NCI-H146 (cell line): ENCODE measurements at places on chromosomes 4 and X.

GRCh38 chr4:145823743-145824142 is 114.9 kb downstream of the ZNF827 start:
- DNase-seq: no peak

- no peak for DNase-seq
Measured at GRCh38 chr4:137206781-137207180, 325.5 kb downstream of the PCDH18 start.

DNA sequence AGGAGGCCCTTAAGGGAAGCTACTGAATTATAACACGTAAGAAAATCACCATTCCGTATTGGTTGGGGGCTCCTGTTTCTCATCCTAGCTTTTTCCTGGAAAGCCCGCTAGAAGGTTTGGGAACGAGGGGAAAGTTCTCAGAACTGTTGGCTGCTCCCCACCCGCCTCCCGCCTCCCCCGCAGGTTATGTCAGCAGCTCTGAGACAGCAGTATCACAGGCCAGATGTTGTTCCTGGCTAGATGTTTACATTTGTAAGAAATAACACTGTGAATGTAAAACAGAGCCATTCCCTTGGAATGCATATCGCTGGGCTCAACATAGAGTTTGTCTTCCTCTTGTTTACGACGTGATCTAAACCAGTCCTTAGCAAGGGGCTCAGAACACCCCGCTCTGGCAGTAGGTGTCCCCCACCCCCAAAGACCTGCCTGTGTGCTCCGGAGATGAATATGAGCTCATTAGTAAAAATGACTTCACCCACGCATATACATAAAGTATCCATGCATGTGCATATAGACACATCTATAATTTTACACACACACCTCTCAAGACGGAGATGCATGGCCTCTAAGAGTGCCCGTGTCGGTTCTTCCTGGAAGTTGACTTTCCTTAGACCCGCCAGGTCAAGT is 6.9 kb upstream of the MSANTD1 start:
- DNase-seq: no peak

DNA sequence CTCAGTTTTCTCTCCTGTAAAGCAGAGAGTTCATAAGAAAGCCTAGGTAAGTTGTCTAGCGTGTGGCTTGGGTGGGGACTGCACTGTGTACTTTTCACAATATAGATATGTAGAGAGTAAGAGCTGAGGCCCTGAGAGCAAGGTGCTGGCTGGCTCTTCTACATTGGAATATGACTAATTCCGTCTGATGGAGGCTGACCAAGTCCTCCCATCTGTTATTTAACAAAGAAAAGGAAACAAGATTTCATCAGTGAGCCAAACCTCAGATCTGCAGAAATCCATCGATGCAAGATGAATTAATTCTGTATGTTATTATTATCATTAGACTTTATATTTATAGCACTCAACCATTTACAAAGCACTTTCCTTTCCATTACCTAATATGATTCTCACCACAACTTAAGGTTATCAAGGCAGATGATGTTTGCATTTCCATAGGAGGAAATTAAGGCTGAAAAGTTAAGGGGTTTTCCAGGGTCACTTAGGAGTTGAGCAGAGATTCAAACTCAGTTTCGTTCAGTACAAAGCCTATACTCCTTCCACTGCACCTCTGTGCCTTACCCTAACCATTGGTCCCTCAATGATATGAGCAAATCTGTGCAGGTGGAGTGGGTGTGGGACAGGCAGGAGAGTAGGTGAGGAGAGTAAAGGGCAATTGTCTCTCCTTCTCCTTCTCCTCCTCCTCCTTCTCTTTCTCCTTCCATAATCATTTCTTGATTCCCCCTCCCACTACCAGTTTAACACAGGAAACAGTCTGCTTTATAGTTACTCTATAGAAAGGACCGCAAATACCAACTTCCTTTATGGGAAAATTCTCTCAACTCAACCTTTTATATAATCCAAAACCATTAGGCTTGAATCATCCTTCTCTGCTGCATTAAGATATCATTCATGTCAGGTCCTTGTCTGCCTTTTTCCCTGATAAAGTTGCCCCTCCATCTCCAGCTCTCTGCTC is 27.6 kb upstream of the SRD5A3 start:
- DNase-seq: no peak

- no peak for DNase-seq
Measured at GRCh38 chr4:188839704-188840103, 700.5 kb downstream of the TRIML1 start.

DNA sequence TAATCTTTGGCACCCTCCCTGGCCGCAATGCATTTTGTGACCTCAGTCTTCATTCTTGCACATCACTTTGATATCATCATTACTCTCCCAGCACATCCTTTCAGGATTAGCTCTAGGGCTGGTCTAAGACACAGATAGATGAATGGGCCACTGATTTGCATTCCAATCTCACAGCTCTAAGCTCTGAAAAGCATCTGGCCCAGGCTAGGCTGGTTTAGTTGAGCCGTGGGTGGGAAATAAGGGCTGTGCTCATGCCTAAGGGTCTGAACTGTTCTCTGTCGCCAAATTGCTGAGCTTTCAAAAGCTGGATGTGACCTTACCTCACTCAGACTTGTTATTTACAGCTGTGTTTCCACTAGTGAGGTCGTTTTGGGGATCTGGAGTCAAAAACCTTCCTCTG is 30.0 kb upstream of the SLC9A7 start:
- DNase-seq: no peak

DNA sequence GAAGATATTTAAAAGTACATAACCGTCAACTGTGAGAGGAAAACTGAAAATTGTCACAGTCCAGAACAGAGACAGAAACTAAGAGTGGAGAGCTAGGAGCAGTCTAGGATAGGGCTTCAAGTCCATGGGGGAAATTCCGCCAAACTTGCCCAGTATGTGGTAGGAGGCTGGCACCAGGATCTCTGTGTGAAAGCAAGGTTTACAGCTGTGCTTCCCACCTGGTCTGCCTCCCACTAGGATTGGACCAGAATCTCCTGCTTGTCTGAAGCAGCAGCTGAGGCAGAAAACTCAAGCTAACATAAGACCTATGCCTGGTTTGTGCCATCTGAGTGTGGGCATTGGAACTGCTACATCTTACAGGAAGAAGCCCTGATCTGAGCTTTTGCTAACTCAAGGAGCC is 18.6 kb upstream of the FHL1 start:
- no peak for DNase-seq

DNA sequence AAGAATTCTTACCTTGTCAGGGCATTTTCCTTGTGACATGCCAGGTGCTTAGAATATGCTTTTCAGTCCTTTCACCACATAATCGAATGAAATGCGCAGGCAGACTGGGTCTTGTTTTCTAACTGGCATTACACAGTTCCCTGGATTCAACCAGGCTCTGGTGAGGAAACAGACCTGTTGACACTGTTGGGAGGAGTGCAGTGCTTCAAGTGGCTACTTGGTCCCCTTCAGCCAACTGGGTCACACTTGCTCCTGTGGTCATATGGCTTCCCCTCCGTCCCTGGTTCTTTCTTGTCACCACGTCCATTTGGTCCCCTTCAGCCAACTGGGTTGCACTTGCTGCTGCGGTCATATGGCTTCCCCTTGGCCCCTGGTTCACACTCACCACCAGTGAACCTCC is 9.7 kb downstream of the SMIM20 start:
- DNase-seq: no peak

- DNase-seq: no peak
Measured at GRCh38 chr4:66017671-66018070, 347.4 kb upstream of the EPHA5 start.

- DNase-seq: no peak
Measured at GRCh38 chr4:64334964-64335363, 74.3 kb downstream of the TECRL start.

- no peak for DNase-seq
Measured at GRCh38 chr4:37725718-37726117, 39.5 kb upstream of the RELL1 start.

- DNase-seq: no peak
Measured at GRCh38 chrX:50448565-50448964, 22.1 kb downstream of the DGKK start.

GRCh38 chr4:135917011-135917410 is 1615.3 kb downstream of the PCDH18 start:
- no peak for DNase-seq

DNA sequence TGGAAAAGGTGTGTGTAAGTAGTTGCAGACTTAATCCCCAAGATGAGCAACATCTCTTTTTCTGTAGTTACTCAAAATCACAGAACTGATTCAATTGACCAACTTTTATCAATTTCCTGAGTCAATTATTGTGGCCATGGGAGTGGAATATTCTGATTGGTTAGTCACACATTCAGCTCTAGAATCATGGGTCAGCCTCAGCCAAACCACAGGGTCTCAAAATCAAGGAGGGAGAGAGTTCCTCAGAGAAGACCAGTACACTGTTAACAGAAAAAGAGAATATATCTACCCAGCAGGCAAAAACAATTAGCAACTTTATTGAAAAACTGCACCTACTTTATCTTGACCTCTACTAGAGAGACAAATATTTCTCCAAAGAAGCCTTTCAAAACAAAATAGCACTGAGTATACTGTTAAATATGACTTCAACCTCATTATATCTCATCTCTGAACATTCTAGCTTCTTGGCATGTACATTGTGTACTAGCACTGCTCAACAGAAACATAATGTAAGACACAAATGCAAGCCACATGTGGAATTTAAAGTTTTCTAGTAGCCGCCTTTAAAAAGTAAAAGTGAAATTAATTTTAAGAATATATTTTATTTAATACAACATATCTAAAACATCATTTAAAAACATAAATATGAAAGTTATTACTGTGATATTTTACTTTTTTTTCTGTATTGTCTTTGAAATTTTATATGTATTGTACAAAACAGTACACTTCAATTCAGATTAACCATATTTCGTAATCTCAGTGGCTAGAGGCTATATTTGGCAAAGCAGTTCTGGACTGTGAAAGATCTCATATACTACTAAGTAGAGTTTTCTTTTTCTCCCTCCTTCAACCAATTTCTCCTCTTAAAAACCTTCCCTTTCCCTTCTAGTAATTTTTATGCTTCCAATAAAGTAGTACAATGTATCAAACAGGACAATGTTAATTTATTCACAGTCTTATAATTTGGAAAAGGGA is 11.8 kb upstream of the LCORL start:
- no peak for DNase-seq

DNA sequence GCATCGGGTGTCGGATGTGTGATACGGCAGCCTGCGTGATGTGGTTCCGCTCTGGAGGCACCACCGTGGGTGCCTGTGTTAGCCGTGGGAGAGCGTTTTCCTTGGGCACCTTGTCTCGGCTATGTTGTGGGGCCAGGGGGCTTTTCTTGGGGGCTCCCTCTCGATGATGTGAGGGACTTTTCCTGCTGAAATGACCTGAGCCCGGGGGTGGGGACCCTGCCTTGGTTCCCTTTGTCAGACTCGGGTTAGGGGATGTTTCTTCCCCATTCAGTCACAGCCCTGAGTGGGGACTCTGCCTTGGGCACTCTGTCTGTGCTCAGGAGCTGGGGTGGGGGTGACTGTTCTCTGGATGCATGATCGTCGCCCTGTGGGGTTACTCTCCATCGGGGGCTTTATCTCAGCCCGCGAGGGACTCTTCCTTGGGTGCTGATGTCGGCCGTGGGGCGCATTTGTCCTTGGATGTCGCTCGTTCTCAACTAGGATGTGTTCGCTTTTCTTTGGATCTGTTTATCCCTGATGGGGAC is 26.7 kb downstream of the CT45A3 start:
- DNase-seq: no peak

GRCh38 chrX:71941776-71942175 is 31.1 kb downstream of the NHSL2 start:
- DNase-seq: no peak

DNA sequence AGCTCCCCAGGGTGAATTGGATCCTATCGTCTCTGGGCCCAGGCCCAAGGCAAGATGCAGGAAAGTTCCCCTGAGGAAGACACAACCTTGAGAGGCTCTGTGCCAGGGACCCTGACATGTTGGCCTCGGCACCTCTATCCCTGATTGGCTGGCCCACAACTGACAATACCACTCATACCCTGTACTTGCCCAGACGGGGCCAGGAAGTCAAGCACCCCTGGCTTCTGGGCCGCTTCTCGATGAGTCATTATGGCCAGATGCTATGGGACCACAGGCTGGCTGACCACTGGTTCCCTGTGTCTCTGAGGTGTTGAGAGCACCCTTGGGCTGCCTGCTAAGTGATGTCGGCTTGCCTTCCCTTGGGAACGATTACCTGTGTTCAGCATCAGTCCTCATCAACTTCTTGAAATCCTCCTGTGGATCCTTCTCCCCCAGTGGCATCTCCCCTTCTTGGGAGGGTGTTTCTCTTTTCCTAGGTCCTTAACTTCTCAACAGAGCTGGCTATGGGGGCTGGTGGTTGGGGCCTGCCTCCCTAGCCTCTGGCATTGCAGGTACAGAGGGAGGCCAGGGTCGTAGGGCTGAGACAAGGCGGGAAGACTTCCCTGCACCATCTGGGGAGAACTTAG is 54.5 kb upstream of the MAMLD1 start:
- no peak for DNase-seq
